Erythroblast (primary cell): ENCODE measurements at places on chromosomes 5 and 9.

DNA sequence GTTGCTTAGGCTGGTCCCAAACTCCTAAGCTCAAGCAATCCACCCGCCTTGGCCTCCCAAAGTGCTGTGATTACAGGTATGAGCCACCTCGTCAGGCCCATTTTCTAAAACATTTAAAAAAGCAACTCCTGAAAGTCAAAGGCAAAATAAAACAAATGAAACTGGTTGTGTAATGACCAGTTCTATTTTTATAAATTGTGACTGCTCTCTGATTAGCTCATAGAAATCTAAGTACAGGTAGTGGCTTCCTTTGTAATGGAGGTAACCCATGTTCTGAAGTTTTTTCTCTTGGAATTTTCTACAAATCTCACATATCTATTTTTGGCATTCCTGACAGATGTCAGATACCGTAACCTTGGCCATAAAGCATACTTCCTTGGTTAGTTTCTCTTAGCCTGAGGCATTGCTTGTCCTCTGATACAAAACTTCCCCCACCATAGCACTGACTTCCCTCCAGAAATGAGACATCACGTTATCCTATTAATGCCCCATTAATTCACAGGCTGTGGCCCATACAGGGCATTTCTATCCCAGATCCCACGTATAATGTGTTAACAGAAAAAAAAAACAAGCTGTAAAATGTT lies 14.1 kb upstream of the AK3 start:
- no peak for DNase-seq

DNA sequence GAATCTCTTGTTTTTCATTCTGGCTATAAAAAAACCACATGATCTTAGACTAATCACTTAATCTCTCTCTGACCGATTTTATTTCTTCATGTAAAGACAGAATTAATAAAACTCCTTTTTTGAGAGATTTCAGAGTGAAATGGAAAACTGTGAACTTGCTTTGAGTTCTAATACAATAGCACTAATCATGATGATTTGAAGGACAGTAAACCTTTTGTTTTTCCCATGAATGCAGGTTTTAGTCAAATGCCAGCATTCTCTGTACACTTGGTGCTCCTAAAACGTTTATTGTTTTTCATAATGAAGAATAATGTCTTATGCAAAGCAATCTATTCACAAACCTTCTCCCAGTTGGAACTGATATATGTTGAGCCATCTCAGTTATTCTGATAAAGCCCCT lies 86.8 kb downstream of the SLC24A2 start:
- DNase-seq: no peak

- DNase-seq: no peak
Observed at GRCh38 chr9:89417832-89418473, 80.0 kb downstream of the SEMA4D start.

DNA sequence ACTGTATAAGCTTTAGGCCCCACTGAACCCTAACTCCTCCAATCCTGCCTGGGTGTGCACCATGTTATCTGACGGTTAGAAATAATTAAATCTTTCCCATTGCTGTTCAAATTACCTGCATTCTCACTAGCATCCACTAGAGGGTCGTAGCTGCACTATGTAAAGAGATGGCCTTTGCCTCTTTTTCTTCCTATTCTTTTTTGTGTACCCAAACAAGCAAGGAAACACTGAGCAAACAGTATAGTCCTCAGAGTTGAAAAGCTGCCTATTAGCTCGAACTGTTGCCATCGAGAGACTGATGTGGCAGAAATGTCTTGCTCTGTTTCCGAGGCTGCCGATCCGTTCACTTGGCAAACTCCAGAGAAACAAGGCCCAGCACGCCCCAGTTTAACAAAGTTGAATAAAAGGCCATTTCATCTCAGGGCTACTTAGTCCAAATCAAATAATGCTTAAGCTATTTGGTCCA lies 163.8 kb upstream of the TRPM3 start:
- DNase-seq: peak; percentile 53

GRCh38 chr5:155836089-155836803 lies 490.7 kb upstream of the SGCD start:
- DNase-seq: no peak

- no peak for DNase-seq
Observed at GRCh38 chr5:82661462-82661861, 383.3 kb upstream of the RPS23 start.

- DNase-seq: no peak
Observed at GRCh38 chr5:14444161-14444560, 137.4 kb upstream of the OTULINL start.

GRCh38 chr5:24535646-24536045 lies 109.1 kb downstream of the CDH10 start:
- DNase-seq: no peak

DNA sequence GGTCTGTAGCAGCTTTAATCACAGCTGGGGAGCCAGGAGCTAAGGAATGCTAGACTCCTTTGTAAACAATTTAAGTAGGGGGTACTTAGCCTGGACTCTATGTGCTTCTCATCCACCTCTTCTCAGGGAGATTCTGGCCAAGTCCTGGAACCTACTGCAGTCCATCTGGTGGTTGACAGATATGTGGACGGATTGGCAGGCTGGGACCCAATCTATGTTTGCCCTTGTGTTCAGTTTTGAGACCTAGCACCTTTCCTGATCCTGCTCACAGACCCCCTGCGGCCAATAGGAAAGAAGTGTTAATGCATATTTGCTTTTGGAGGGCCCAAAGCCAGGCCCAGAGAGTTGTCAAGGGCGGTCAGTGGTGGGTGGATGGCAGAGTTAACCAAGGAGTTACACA lies 6.4 kb downstream of the SLC22A5 start:
- no peak for DNase-seq

DNA sequence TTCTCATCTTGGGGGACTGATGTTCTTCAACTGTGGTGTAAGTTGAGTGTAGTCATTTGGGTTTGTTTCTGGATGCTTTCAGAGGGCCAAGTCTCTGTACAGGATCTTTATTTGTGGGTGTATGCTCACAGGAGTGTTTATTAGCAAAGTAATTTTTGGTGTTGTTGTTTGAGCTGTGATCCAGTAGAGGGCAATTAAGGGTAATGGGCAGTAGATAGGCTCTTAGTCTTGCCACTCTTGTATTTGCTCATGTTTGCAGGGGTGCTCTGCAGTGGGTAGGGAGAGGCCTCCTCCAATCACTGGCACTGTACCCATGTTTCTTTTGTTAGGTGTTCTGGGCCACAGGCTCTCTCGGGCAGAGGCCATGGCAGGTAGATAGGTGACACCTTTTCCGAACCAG lies 45.9 kb upstream of the ITGA2 start:
- DNase-seq: no peak

GRCh38 chr5:30392897-30393296 lies 800.6 kb upstream of the CDH6 start:
- DNase-seq: no peak

DNA sequence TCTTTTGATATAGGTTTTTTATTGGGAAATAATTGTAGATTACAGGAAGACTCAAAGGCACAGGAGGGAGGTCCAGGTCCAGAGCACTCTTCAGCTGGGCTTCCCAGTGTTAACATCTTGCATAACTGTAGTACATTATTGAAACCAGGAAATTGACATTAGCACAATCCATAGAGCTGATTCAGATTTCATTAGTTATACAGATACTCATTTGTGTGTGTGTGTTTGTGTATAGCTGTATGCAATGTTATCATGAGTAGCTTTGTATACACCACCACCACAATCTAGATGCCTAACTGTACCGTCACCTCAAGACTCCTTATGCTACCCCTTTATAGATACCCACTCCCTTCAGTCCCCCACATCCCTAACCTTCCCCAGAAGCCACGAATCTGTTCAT lies 47.9 kb downstream of the SLC36A1 start:
- no peak for DNase-seq

- DNase-seq: no peak
Observed at GRCh38 chr9:125568621-125569020, 138.4 kb downstream of the MAPKAP1 start.

DNA sequence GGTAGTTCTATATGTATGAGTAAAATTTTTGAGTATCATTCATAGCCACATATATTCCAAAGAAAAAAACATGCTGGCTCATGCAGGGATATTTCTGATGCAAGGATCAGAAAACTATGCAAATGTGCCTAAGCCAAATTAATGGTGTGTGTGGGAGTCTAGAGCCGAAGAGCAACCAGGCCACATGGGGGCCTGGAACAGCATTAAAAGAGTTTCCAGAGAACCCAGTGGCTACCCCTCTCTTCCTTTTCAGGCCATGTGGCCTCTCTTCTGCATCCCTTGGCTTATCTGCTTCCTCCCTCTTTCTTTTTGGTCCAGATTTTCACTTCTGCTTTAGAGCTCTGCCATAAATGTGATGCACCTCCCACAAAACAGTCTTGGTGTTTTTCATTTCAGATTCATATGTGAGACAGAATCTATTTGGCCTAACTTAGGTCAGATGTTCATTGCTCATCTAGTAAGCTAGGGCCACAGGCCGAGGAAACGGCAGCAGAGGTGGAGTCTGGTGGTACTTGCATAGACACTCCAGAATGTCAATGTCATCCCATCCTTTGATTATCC lies 300.0 kb downstream of the SH3GL2 start:
- no peak for DNase-seq

DNA sequence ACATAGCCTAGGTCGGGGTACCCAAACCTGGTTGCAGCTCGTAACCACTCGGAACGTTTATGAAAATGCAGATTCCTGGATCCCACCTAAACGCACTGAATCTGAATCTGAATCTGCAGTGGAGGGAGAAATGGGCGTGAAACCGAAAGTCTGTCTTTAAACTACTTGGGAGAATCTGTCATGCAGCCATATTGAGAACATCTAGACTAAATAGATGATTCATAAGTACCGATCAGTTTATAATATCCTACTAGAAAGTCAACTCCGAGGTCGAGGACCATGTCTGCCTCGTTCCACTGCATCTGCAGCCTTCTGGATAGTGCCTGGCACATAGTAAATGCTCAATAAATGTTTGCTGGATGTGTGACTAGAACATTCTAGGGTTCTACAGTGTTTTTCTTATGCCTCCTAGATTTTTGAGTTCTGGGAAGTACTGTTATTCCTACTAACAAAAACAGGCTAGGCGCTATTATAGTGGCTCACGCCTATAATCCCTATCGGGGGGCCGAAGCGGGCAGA lies 632 bp downstream of the COQ4 start:
- DNase-seq: no peak

DNA sequence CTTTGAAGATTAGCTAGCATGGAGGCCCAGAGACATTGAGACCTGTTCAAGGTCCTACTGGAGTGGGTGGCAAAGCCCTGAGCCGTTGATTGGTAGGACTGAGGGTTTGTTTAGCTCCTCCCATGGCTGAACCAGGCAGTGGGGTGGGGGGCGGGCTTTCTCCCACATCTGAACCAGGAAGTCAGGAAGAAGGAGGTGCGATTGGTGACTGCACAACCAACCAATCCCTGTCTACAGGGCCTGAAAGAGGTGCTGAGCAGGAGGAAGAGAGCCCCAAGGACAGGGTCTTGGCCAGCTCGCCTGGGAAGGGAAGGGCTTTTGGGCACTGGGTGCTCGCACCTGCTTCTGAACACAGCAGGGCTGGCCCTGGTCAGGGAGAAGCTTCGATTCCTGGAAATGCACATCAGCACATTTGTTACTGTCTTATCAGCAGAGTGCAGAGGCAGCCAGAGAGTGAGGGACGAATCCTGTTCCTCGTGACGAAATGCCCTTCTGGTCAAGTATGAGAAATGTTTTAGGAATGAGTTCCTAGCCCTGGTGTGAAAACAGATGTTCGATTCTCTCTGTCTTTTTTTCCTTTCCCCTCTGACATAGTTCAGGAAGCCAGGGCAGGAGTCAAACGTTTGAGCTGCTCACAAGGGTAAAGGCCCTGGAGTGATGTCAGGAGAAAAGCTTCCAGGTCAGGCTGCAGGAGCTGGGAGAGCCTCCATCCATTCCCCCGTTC lies 294.8 kb upstream of the KLF4 start:
- peak; percentile 95 for DNase-seq

- DNase-seq: no peak
Observed at GRCh38 chr9:135886147-135886981, 21.0 kb downstream of the CAMSAP1 start.

DNA sequence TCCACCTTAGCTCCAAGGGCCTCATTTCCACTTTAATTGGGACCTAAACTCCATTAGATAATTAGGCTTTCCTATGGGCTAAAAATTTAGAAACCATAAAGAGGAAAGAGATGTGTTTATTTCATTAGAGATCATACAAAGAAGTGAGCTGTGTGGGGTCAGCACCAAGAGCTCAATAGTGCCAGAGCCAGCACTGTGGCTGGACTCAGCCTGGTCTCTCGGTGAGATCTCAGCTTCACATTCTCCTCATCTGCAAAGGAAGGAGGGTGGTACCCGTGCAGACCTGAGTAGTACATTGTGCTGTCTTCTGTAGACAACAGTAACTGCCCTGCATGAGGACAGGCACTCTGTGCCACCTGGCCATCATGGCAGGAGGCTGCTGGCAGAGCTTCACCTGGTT lies 136.1 kb upstream of the EPB41L4A start:
- DNase-seq: no peak

GRCh38 chr5:16539169-16539666 lies 73.6 kb upstream of the ZNF622 start:
- DNase-seq: no peak

GRCh38 chr5:9466697-9467096 lies 79.2 kb downstream of the SEMA5A start:
- no peak for DNase-seq

DNA sequence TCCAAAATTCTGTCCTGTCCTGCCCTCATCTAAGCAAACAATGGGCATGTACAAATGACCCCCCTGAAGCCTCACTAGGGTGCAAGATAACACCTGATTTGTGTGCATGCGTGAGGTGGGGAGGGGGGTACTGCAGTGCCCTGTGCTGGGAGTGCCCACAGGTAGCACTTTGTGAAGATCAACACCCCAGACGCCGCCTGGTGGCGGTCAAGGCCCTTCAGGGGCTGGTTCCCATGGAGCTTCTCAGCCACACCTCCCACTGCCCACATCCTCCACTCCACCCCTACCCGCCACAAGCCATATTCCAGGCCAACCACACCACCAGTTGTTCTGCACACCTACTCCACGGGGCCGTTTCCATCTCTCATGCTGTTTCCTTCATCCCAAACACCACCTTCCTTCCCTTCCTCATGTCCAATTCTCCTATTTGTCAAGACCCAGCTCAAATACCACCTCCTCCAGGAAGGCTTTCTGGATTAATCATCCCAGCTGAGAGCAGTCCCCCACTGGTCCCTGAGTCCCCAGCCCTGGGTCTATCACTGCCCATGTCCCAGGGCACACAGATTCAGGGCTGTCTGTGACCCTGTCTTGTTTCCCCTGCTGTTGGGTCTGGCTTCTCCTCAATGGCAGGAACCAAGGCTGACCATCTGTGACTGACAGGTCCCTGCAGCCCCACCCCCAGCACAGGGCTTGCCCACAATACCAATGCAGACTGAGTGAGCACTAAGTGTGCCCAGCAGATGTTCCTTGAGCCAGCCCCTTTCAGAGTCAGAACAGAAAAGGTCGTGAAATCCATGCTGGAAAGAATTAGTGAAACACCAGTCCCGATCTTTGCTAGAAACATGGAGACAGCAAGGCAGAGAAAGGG lies 178.4 kb downstream of the PAX5 start:
- peak; percentile 10 for DNase-seq

GRCh38 chr5:647311-647710 lies 35.2 kb downstream of the CEP72 start:
- no peak for DNase-seq

DNA sequence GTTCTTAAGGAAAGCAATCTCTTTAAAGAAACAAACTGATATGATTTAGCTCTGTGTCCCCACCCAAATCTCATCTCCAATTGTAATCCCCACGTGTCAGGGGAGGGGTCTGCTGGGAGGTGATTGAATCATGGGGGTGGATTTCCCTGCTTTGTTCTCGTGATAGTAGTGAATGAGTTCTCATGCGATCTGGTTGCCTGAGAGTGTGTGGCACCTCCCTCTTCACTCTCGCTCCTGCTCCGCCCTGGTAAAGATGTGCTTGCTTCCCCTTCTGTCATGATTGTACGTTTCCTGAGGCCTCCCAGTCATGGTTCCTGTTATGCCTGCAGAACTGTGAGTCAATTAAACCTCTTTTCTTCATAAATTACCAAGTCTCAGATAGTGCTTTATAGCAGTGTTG lies 412.7 kb upstream of the SMC2 start:
- DNase-seq: no peak
